Caki2 (cell line): ENCODE measurements at places on chromosomes 13 and 19. TPM values are rescaled to one million over a fixed set of nuclear protein-coding genes. Genes with fewer than 3 reads are reported as not detected.

The GAMT gene
- 25.5 and 68.1 TPM in 2 replicates for total RNA-seq

The PSG2 gene
- total RNA-seq, result not detected in 2 replicates

The ZNF284 gene
- total RNA-seq, result 0.58 and 1.4 TPM in 2 replicates

The RUBCNL gene
- total RNA-seq, result not detected in 2 replicates

The C19orf85 gene
- not detected in 2 replicates for total RNA-seq

The CYSLTR2 gene
- total RNA-seq, result not detected in 2 replicates

The SPC24 gene
- 159 and 194 TPM in 2 replicates for total RNA-seq

The SHISA7 gene
- not detected in 2 replicates for total RNA-seq

The DIAPH3 gene
- total RNA-seq, result 8.5 and 9.3 TPM in 2 replicates

The TLE6 gene
- total RNA-seq, result 10.5 and 21.3 TPM in 2 replicates
